ENCODE measurements at places on chromosomes 2 and 18.

- no peak overlapping the region for H3K4me3 ChIP-seq
- peaks cover 2% of the 10 kb centered on the region for H3K36me3 ChIP-seq
- no peak overlapping the region for H3K27ac ChIP-seq
- H3K4me1 ChIP-seq: no peaks in the 10 kb centered on the region
- DNase-seq: no peak
- H3K27me3 ChIP-seq: peaks cover 5% of the 10 kb centered on the region
Measured at GRCh38 chr2:152813351-152813750, 94.9 kb downstream of the ARL6IP6 start.

DNA sequence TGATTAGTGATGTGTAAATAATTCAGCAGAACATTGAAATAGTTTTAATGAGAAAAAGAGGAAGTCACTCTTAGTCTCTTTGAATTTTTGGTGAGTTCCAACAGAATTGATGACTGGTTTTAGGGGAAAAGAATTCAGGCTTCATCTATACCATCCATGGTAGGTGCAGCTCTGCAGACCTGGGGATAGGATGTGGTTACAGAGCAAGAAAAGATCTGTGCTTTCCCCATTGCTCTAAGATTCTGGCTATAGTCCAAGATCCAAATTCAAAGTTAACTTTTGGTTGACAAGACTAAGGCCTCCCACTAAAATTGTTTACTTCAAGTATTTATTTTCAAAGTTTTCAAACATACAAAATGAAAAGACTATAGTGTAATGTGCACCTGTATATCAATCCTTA lies 3.6 kb downstream of the UGT1A10 start:
- peaks cover 5% of the 10 kb centered on the region for H3K4me1 ChIP-seq
- H3K27ac ChIP-seq: no peak overlapping the region
- no peaks in the 10 kb centered on the region for H3K36me3 ChIP-seq
- DNase-seq: no peak
- H3K27me3 ChIP-seq: peaks cover 15% of the 10 kb centered on the region
- H3K4me3 ChIP-seq: no peak overlapping the region

GRCh38 chr2:207161247-207162123 lies 4.3 kb downstream of the KLF7 start:
- no peak overlapping the region for H3K4me3 ChIP-seq
- no peak for DNase-seq
- H3K27me3 ChIP-seq: peaks cover 2% of the 10 kb centered on the region
- H3K27ac ChIP-seq: no peak overlapping the region
- H3K36me3 ChIP-seq: no peaks in the 10 kb centered on the region

- no peaks in the 10 kb centered on the region for H3K36me3 ChIP-seq
- DNase-seq: no peak
- no peaks in the 10 kb centered on the region for H3K27me3 ChIP-seq
Measured at GRCh38 chr2:125681976-125682805, 973.8 kb upstream of the GYPC start.

GRCh38 chr2:159106109-159106508 lies 137.7 kb downstream of the TANC1 start:
- no peaks in the 10 kb centered on the region for H3K27me3 ChIP-seq
- no peak overlapping the region for H3K27ac ChIP-seq
- no peaks in the 10 kb centered on the region for H3K4me1 ChIP-seq
- DNase-seq: no peak
- H3K36me3 ChIP-seq: no peaks in the 10 kb centered on the region
- H3K4me3 ChIP-seq: no peak overlapping the region

DNA sequence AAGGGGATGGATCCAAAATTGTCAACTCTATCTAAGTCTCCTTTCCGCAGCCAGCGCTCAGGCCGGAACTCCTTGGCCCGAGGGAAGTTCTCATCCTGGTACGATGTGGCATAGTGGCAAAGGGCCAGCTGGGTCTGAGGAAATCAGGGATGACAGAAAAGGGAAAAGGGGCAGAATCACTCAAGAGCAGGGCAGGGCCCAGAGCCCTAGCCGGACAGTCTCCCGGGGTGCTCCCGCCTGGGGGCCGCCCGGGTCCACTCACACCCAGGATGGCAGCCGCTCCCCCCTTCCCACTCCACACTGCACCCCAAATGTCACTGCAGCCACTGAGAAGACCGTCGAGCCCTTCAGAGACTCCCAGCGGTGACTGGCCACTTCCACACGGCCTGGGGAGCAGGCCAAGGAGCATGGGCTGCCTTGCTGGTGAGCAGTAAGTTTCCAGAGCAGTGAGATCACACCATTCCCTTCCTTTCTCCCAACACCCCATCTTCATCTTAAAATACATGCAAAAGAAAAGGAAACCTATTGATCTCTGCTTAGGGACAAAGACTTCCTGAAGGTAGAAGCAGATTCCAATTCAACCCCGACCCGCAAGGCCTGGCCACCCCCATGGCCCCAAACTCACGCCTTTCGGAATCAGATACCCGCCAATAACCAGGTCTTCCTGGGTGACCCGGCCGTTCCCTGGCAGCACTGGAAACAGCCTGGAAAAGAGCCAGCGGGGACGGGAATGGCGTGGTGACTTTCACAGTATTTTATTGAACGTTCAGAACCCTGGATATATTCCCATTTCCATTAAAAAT lies 26.7 kb downstream of the CYP27C1 start:
- no peak overlapping the region for H3K27ac ChIP-seq
- peaks cover 5% of the 10 kb centered on the region for H3K27me3 ChIP-seq
- no peak overlapping the region for H3K4me3 ChIP-seq
- peaks cover 6% of the 10 kb centered on the region for H3K4me1 ChIP-seq

DNA sequence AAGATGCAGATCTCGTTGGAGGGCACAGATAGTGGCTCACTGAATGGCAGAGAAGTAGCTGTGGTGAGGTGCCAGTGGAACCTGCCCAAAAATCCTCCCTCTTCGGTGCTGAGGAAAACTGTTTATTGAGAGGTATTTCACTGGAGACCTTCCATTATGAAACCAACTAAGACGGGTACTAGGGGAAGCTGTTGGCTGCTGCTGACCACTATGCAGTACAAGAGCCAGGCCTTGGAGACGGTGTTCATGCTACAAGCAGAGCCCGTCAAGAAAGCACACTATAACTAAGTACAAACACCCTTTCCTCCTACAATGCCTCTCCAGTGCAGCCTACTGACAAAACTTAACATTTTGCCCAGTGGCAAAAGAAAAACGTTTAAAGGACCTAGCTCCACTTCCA lies 4.6 kb downstream of the ARL5A start:
- H3K4me1 ChIP-seq: peaks cover 90% of the 10 kb centered on the region
- peak overlapping the region; percentile 6 for H3K4me3 ChIP-seq
- H3K27ac ChIP-seq: no peak overlapping the region
- H3K27me3 ChIP-seq: peaks cover 2% of the 10 kb centered on the region
- DNase-seq: no peak
- peaks cover 20% of the 10 kb centered on the region for H3K36me3 ChIP-seq

- H3K27me3 ChIP-seq: peaks cover 2% of the 10 kb centered on the region
- H3K36me3 ChIP-seq: no peaks in the 10 kb centered on the region
- DNase-seq: no peak
- no peaks in the 10 kb centered on the region for H3K4me1 ChIP-seq
- H3K4me3 ChIP-seq: no peak overlapping the region
Measured at GRCh38 chr2:23425885-23426262, 40.9 kb downstream of the KLHL29 start.

DNA sequence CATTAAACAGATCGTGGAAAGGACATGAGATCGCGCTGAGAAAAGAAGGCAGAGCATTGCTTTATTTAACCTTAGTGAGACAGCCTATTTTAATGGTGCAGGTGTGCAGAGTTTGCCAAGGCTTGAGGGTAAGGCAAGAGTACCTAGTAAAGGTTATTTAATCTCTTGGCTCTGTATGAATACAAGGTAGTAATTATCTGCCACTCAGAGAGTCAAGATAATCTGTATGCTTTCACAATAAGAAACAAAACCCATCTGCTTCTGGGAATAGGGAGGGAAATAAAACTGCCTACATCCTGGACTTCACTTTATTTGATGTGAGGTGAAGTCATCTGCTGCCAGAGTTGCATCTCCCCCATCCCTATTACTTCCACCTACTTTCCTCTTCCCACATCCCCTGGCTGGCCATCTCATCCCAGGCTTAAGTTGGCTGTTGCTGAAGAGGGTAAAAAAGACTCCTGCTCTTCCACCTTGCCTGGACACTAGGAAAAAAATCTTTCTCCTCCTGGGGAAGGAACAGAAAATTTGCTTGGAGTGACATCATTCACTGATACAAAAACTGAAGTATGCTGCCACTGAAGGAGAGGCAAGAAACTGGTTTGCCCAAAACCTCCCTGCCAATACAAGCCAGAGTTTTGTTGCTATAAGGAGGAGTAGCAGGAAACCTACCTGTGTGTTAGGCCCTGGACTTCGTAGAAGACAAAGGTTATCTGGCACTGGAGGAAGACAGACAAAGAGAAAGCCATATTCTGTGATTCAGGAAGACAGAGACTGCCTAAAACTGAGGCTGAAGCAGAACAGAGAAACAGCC lies 35.8 kb upstream of the ARHGAP25 start:
- H3K36me3 ChIP-seq: no peaks in the 10 kb centered on the region
- DNase-seq: no peak
- no peaks in the 10 kb centered on the region for H3K27me3 ChIP-seq
- no peaks in the 10 kb centered on the region for H3K4me1 ChIP-seq
- H3K27ac ChIP-seq: no peak overlapping the region
- H3K4me3 ChIP-seq: no peak overlapping the region

DNA sequence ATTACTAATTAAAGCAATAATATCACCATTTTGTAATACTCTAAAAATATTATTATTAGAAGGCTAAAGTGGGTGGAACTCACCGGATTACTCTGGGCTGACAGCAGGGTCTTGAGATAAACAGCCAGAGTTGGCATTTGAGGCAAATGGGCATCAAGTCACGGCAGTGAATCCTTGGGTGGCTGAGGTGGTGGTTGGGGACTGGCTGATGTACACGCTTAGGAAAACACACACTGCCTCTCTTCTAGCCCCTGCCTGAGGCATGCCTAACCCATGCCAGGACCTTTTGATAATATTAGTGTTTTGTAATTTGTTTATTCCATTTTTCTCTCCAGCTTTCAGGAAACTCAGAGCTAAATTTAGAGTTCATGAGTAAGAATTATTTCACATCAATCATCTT lies 76.8 kb downstream of the ACKR3 start:
- H3K36me3 ChIP-seq: no peaks in the 10 kb centered on the region
- H3K4me3 ChIP-seq: no peak overlapping the region
- no peak overlapping the region for H3K27ac ChIP-seq
- no peaks in the 10 kb centered on the region for H3K4me1 ChIP-seq
- no peak for DNase-seq

DNA sequence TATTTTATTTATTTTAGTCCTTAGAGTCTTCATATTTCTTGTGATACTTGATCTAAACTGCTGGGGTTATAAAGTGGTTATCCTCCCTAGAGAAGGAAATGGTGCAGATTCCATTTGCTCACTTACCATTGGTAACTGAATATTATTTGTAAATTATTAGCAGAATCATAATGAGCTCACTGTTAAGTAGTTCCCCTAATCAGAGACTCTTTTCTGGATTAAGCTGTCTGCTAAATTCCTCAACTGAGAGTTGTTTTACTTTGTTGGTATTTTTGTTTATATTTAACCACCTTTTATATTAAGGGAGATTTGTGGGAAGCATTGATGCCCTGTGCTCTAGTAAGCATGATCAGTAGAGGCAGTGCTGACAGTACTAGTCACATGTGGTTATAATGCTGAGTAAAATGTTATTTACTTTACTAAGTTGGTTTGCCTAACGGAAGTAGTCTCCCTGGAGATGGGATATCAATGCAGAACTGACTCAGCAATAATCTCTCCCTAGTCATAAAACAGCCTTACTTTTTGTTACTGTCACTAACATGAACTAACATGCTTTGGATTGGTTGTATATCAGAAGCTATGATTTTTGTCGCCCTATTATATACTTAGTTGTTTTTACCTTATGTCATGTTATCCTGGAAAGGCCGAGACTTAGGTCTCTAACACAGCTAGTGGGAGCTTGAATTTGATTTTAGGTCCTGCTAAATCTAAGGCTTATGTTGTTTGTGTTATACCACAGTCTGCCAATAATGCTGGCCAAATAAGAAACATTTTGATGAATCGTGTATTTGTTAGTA lies 166.7 kb downstream of the MCFD2 start:
- no peaks in the 10 kb centered on the region for H3K27me3 ChIP-seq
- no peak overlapping the region for H3K4me3 ChIP-seq
- H3K36me3 ChIP-seq: peaks cover 10% of the 10 kb centered on the region
- no peak for DNase-seq
- no peak overlapping the region for H3K27ac ChIP-seq

DNA sequence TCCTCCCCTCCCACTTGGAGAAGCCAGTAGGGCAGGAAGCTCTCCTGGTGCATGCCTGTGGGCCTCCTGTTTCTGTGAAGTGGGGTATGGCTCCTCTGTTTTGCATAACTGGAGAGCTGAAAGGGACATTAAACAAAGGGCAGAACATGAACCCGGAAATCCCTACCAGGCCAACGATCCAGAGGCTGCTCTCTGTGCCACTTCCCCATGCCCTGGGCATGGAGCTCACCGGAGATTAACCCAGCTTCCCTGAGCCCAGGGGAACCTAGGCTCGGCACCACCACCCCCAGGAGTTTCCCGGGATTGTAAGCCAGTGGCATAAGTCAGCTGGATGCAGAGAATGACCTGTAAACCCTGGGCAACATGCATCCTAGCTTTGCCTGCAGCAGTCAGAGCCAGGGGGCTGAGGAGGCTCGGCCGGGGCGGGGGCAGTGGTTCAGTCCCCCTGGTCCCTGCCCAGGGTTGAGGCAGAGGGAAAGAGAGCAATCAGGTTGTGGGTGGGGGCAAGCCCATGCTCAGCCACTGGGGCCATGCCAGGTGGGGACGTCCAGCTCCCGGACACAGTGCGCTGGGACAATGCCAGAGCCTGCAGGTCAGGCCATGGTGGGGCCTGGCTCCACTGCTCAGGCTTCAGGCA lies 49.5 kb downstream of the TIMM21 start:
- no peaks in the 10 kb centered on the region for H3K36me3 ChIP-seq
- DNase-seq: no peak
- no peak overlapping the region for H3K27ac ChIP-seq
- H3K4me1 ChIP-seq: peaks cover 4% of the 10 kb centered on the region

DNA sequence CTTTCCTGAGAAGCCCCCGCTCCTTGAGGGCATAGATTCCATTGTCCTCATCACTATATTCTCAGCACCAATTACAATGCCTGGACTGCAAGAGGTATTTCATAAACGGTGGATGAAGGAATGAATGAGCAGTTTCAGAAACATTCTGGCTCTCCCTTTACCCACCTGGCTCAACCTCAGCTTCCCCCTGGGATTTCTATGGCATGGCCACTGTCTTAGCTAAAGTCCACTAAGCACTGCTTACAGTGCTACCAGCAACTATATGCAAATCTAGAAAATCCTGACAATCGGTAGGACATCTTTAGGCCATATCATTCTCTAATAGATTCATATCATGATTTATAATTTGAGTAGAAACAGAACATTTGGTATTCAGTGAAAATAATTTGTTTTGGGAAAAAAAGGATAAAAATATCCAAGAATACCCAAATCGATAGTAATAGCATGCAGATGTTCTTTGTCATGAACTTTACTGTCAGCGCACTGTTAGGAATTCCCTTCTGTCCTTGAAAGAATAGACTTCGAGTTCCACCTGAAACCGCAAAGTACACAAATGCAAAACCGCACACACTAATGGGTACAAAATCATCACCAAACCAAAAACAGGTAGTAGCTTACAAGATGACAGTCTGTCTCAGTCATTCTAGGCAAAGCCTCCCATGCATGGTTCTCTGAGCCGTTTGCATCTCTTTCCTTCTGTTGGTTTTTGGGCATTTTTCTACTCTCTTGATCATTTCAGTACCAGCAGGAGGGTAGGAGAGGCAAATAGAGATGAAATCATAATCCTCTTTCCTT lies 303.6 kb upstream of the ID2 start:
- peaks cover 7% of the 10 kb centered on the region for H3K27me3 ChIP-seq
- peak overlapping the region; percentile 84 for H3K27ac ChIP-seq
- H3K36me3 ChIP-seq: peaks cover 2% of the 10 kb centered on the region

GRCh38 chr2:38064801-38065501 lies 11.0 kb downstream of the CYP1B1 start:
- no peak for DNase-seq
- no peak overlapping the region for H3K27ac ChIP-seq
- H3K4me3 ChIP-seq: no peak overlapping the region
- no peaks in the 10 kb centered on the region for H3K36me3 ChIP-seq
- no peaks in the 10 kb centered on the region for H3K4me1 ChIP-seq
- peaks cover 5% of the 10 kb centered on the region for H3K27me3 ChIP-seq
